ENCODE measurements at places on chromosomes 1 and 21. TPM values are rescaled to one million over a fixed set of nuclear protein-coding genes. Genes with fewer than 3 reads are reported as not detected.
A peak's percentile ranks its signal among the peaks of the same experiment; 100 is the strongest.

AJAP1 gene
- 69.4 TPM for total RNA-seq

BRINP2 gene
- total RNA-seq = 58.0 TPM

GRCh38 chr1:8222789-8223188 is 95.1 kb upstream of the SLC45A1 start:
- no peak for DNase-seq

GRCh38 chr1:171081763-171082201 is 8.9 kb upstream of the FMO3 start:
- no peak for DNase-seq

- no peak for DNase-seq
Observed at GRCh38 chr1:98119796-98120195, 199.0 kb upstream of the DPYD start.

DNA sequence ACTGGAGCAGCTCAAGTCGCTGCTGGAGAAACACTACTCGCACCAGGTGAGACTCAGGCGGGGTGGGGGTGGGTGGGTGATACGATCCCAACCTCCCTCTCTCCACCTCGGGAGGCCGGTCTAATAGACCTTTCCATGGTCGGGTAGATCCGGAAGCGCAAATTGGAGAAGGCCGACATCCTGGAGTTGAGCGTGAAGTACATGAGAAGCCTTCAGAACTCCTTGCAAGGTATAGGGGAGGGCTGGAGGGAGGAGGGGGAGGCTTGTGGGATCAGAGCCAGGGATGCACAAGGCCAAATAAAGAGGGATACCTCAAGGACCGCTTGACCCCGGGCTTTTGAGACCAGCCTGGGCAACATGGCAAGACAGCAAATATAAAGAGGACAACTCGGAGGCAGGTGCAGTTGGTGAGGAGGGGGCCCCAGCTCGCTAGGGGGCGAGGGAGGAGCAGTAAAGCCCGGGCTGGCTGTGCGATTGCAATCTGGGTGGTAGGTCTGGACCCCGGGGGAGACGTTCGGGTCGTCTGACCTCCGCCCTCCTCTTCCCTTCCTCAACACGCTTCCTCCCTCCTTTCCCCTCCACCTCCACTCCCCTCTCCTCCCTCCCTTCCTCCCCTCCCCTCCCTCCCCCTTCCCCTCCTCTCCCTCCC is 546 bp downstream of the HES3 start:
- DNase-seq = no peak

GRCh38 chr1:34742667-34743270 is 12.1 kb upstream of the GJB5 start:
- DNase-seq = peak; percentile 76

Data from dorsolateral prefrontal cortex (tissue), 122 donors.